ENCODE measurements at places on chromosomes 12 and 14.

DNA sequence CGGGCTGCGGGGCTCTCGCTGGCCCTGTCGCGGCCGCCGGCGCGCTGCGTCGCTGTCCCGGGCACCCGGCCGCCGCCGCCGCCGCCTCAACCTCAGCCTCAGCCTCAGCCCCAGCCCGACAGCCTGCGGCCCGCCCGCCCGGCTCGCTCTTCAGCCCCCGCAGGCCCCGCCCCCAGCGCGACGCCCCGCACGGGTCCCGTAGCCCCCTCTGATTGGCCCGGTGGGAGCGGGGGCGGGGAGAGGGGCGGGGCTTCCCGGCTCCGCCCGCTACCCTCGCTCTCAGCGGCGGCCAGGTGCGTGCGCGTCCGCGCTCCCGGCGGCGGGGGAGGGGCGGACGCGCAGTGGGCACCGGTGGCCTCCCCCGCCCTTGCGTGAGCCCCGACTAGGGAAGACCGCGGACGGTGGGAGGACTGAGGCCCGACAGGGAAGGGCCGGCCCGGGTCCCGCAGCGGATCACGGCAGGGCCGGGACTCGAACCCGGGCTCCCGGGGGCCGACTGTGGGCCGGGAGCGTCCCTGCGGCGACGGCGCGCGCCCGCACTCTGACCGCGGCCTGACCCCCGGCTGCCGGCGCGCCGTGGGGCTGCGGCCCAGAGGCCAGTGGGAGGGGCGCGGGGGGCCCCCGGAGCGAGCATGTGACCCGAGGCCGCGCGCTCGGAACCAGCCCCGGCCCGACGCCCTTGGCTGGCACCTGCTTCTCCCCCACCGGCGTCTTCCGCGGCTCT lies at the start of gene PPP1R13B:
TSS of gene PPP1R13B (minus strand) at position 125 of the 724 bp plus-strand sequence. CDS start 268 bp downstream, outside the sequence.
- peak; percentile 89 for DNase-seq

DNA sequence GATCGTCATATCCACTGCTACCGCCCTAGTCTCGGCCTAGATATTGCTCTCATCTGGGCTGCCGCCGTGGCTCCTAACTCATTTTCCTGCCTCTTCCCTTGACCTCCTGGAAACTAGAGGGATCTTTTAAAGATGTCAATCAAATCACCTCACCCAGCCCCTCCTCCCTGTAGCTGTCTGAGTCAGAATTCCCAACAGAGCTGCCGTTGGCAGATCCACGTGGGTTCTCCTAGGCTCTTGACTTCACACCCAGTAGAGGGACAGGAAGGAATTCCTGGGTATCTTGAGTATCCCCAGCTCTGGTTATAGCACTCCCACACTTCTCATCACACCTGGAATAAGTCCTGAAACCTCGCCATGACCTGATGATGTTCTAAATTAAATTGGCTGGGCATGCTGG lies 11.9 kb downstream of the TGFB3 start:
- DNase-seq: no peak

DNA sequence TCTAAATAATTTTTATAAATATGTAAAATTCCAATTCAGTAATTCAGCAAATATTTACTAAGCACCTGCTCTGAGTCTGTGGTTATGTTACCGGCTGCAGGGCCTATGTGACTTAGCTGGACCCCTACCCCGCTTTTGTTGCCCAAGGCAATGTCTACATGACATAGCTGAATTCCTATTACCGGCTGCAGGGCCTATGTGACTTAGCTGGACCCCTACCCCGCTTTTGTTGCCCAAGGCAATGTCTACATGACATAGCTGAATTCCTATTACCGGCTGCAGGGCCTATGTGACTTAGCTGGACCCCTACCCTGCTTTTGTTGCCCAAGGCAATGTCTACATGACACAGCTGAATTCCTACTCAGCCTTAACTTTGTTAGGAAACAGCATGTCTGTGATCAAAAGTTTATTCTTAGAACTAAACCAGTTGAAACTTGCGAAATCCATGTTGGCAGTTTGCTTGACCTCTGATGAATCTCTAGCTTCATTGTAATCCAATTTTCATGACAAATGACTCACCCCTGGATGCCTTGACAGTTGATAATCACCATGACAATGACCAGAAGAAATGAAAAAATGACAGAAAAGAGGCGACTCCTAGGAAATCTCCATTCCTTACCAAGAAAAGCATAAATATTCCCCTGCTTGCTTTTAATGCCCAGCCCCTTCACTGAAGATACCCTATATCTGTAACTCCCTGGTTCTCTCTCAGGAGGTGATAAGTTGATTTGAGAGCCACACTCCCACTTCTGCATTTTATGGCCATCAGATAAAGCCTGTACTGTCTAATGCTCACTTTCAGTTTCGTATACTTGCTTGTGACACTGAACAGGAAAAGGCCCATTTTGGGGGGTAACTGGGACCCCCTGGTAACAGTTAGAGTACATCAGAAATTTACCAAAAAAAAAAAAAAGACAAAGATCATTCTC lies 148.4 kb upstream of the SYT10 start:
- DNase-seq: peak; percentile 83

GRCh38 chr12:121779422-121779895 lies 14.0 kb downstream of the RHOF start:
- DNase-seq: no peak

DNA sequence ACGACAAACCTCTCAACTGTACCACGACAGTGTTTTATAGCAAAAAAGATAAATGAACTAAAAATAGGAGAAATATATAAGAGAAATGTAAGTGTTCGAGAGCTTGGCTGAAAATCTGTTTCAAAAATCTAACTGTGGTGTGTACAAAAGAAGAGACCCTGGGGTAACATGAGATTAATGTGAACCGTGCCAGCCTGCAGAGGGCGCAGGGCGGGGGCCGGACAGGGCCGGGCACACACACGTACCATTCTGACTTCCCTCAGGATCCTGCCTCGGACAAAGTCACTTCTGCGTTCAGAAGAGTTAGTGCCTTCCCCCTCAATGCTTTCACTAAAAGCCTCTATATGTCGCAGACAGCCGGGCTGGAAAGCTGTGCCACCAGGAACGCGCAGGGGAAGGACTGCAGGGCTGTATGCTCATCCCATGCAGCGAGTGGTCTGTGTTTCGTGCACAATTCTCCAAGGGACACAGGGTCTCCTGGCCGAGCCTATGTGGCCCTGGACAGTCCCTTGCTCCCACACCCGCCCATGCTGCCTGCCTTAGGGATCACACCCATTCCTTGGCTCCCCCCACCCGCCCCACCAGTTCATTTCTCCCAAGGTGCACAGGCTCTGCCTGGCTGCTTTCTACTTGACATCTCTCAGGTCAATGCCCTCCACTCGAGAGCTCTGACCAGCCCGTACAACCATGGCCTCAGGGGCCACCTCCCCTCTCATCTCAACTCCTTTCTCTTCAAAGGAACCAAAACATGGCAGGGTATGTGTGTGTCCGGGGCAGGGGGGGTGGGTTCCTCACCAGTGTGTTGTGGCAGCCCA lies 8.5 kb downstream of the CDCA4 start:
- peak; percentile 41 for DNase-seq

DNA sequence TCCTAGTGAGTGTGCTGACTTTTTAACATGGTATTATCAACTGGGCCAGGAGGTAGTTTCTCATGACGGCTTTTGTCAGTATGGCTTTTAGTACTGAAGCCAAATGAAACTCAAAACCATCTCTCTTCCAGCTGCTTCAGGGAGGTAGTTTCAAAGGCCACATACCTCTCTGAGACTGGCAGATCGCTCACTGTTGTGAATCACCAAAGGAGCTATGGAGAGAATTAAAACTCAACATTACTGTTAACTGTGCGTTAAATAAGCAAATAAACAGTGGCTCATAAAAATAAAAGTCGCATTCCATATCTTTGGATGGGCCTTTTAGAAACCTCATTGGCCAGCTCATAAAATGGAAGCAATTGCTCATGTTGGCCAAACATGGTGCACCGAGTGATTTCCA lies 141.1 kb downstream of the HMGA2 start:
- DNase-seq: no peak

DNA sequence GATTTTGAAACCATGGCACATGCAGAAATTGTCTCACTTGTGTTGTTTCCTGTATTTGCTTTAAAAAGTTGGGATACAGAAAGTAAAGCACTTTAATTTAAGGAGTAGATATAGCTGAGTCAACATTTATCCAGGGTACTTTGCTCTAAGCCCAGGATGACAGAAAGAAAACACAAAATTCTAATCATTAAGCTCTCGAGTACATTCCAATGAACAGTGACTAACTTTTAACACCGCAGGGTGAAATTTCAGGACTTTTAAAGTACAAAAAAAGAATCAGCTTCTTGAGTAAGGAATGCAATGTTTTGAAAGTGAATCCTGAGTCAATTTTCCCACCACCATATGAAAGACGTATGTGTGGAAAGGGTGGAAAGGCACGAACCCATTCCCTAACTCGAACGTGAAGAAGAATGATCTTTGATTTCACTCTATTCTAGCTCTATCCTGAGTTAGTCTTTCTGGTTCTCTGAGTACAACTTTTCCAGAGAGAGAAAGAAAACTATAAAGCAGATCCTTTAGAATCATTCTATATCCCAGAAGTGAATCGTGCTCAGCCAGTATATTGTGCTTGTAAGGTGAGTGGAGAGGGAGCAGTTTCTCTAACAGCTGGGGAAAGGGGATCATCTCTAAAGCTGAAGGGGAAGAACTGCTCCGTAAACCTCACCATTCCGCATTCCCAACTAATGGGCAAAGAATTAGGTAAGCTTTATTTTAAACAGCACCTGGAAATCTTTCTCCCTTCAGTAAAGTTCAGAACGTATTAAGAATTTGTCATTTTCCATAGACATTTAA lies 779.0 kb upstream of the FLRT2 start:
- DNase-seq: no peak

- no peak for DNase-seq
Measured at GRCh38 chr14:105283028-105283427, 17.8 kb downstream of the BRF1 start.

- no peak for DNase-seq
Measured at GRCh38 chr12:88503281-88503703, 77.0 kb downstream of the KITLG start.

GRCh38 chr12:70581208-70581607 lies 56.0 kb downstream of the PTPRB start:
- DNase-seq: no peak

DNA sequence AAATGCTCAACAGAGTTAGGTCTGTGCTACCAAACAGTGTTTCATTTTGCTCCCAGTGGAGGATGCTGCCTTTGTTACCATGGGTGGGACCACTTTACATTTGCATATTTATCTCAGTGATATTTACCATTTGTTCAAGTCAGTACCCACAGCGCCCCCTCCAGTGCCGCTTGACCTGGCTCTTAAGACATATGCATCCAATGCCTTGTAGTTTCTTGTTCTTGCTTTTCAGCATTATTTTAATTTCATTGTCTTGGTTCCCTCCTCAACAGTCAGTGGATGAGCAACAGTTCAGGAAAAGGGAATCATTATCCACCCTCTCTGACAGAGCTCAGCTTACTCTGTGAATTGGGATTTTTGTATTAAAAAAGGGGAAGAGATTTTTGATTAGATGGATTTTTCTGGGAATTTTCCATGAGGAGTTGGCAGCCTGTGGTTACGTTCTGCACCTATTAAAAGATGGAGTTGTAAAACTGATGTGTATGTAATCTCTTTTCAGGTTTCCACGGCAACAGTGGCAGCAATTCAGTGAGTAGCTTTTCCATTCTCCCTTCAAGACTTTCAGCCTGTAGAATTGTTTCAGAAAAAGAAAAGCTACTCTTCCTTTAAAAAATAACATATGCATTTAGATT lies 240.5 kb upstream of the DAAM1 start:
- no peak for DNase-seq

DNA sequence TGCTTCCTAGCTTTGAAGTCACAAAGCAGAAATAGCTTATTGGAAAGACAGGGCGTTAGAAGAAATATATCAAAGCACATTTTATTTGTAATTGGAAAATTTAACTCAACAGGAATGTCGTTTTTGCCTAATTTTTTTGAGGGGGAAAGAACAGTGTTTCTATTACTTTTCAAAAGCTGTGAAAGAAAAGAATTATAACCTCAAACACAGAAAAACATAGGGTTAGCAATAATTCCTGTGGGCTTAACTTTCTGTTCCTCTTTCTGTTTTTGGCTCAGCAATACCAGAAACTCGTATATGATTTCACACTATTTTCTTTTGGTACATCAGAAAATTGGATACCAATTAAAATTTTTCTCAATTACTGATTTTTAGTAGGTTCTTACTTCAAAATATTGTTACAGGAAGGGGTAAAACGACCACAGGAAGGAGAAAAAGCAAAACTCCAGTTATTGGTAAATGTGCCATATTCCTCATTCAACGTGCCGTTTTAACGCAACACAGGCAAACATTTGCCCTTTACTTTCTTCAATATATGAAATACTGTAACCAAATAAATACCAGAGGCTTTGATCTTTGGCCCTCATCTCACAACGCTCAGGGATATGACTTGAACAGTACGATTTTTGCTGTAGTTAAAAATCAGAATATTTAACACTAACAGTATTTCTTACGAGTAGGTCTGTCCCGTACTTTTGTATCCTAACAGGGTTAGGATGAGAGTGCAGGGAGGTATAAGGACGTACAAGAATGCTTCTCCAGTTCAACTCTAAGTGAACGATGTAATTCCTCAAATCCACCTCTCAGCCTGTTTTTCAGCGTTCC lies 1.3 kb upstream of the RNU6-7 start:
- DNase-seq: peak; percentile 43

DNA sequence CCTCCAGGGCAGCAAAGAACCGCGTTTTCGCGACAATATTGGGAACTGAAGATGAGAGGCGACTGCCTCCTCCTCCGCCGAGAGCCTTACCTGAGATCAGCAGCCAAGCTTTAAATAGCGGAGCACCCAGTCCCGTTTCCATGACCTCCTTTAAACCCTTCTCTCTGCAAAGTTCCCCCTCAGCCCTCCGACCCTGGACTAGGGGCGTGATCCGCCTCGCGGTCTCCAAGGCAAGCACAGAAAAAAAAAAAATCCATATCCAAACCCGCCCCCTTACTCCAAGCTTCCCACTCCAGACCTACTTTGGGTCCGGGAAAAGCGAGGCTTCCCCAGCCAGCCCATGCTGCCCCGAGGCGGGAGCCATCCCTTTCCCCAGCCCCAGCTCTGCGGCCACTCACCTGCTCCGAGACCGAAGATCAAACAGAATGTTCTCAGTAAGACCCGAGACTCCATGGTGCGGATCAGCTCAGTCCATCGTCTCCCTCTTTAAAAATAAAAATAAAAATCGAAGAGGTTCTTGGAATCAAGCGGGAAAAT lies 630 bp downstream of the NELL2 start:
- no peak for DNase-seq

GRCh38 chr12:20018406-20018805 lies 349.9 kb upstream of the PDE3A start:
- no peak for DNase-seq

DNA sequence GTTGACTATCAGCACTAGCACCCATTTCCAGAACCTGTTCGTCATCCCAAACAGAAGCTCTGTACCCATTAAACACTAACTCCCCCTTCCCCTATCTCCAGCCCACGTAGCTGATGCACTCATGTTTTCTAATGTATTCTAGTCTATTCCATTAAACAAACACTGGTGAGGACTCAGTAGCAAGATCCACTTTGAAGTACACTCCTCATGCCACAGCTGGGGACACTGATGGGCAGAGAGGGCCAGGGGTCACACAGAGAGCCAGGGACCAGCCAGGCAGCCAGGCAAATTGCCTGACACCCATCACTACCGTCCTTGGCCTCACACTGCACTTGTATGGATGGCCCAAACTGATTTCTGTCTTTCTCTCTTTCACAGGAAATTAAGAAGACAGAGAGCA lies 269.9 kb upstream of the DIO3 start:
- DNase-seq: no peak

Measured in inflammatory macrophage (primary cell).